ENCODE measurements at places on chromosomes 5 and 9.

GRCh38 chr5:168781941-168782571 lies 202.9 kb upstream of the PANK3 start:
- DNase-seq = no peak

GRCh38 chr5:82975812-82976211 lies 101.4 kb downstream of the TMEM167A start:
- no peak for DNase-seq

DNA sequence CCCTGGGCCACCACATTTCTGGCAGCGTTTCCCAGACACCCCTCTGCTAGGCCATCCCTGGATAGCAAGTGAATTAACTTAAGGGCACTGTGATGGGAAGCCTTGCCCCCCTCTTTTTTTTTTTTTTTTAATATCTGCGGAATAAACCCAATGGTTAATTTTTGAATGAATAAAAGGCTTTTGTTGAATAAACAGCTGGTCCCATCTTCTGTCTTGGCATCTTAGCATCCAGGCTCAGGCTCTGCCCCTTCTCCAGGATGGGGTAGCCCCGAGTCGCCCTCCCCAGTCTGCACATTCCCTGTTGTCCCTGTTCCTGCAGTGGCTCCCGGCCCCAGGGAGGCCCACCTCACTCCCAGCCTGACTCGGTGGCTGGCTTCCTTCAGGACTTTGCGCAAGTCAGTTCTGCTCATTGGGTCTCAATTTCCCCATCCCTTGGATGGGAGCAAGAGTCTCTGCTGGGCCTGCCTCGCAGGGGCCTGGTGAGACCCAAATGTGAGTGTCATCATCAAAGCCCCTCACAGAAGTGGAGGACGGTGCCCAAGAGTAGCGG lies 29.0 kb upstream of the HMCN2 start:
- DNase-seq = no peak

GRCh38 chr5:173941758-173942401 lies 47.1 kb upstream of the C5orf47 start:
- DNase-seq = no peak

DNA sequence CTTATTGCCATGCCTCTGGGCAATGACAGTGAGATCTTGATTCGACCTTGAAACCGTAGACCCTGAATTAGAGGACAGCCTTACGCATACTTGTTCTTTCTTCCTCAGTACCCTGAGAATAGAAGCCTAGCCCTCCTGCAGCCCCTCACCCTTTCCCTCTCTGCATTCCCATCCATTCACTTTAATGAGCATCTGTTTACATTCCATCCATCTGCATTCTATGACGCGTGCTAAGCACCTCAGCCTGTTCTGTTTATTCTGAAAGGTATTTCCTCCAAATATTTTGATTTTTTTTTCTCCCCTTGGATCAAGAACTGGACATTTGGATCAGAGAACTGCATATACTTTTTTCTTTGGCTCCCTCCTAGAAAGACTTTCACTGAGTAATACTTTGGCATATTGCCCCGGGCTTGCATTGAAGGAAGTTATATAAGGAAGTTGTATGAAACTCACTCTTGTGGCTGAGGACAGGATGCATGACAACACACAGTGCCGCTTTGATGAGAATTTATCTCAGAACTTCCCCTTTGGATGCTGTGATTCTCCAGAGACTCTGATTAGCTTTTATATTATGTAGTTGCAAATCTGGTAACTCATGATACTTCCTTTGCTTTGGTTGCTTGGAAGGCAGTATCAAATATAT lies 15.7 kb downstream of the TMEM8B start:
- no peak for DNase-seq

GRCh38 chr5:180491496-180491895 lies 2.7 kb upstream of the CNOT6 start:
- DNase-seq = no peak
